ENCODE measurements at places on chromosomes 11 and 22.

GRCh38 chr11:33987975-33988580 is 63.5 kb upstream of the CAPRIN1 start:
- DNase-seq: peak; percentile 69

GRCh38 chr11:122439866-122440810 is 215.4 kb upstream of the UBASH3B start:
- peak; percentile 32 for DNase-seq

GRCh38 chr11:44977493-44977984 is 26.9 kb upstream of the TP53I11 start:
- DNase-seq: peak; percentile 70

GRCh38 chr22:22759371-22759770 is 115.0 kb downstream of the GGTLC2 start:
- DNase-seq: no peak

DNA sequence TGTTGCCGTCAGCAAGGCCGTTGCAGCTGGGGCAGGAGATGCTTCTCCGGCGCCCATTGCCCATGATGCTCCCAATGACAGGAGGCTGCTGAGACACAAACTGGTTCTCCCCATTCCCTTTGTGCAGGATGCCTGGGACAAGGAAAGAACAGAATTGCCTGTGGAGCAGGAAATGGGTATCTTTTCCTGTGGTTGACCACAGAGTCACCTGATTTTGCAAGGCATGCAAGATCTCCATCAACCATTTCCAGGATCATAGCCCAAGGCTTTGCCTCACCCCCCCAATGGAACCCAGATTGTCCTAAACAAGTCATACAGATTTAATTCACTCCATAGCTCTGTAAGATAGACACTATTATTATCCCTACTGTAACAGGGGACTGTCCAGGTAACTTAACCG is 148.1 kb upstream of the NARS2 start:
- DNase-seq: no peak

GRCh38 chr22:35483730-35484129 is 56.9 kb upstream of the RASD2 start:
- DNase-seq: no peak

DNA sequence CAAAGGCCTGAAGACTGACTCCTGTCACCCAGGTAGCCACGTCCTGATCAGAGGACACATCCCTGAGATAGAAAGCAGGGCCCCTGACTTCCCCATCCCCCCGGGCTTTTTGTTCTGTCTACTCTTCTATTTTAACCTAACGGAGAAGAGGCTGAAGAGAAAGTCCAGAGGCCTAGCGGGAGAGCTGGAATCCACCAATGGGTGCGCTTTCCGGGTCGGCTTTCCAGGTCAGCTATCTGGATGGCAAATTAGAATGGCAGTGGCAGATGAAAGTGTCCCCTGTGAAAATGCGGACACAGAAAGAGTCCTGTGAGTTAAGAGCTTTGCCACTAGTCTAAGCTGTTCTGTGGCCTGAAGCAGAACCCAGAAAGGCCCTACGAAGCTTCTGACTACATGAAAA is 13.1 kb upstream of the SERPING1 start:
- peak; percentile 69 for DNase-seq

GRCh38 chr11:126146454-126147192 is 64.8 kb downstream of the RPUSD4 start:
- peak; percentile 68 for DNase-seq

- peak; percentile 63 for DNase-seq
Observed at GRCh38 chr11:27470826-27471588, 1.6 kb downstream of the LGR4 start.

- DNase-seq: no peak
Observed at GRCh38 chr11:14381968-14382367, 23.0 kb upstream of the RRAS2 start.

- DNase-seq: no peak
Observed at GRCh38 chr11:69280994-69281393, 13.0 kb upstream of the MYEOV start.

DNA sequence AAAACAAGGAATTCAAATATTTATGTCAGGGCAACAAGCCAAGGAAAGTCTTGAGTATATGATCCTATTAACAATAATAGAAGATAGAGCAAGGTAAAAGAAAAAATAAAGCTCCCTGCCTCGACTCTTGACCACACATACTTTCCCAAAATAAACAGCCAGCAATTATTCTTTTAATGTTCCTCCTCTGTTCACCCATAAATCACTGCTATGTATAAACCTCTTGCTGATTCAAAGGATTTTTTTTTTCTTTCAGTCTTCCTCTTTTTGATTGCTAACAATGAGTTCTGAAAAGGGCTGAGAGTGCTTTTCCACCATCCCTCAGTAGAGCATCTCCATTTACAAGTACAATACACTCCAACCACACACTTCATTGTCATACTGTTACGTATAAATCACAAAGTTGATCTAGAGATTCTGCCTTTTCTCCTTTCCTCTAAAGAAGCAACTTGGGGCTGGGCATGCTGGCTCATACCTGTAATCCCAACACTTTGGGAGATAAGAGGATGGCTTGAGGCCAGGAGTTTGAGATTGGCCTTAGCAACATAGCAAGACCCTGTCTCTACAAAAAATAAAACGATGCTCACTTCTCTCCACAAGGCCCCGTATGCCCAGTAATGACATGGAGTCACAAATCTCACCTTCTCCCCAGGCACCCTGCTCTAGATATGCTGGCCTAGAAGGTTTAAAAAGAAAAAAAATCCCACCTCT is 24.0 kb downstream of the RAB30 start:
- DNase-seq: no peak

GRCh38 chr22:39965748-39966147 is 5.6 kb downstream of the TMA7B start:
- no peak for DNase-seq

DNA sequence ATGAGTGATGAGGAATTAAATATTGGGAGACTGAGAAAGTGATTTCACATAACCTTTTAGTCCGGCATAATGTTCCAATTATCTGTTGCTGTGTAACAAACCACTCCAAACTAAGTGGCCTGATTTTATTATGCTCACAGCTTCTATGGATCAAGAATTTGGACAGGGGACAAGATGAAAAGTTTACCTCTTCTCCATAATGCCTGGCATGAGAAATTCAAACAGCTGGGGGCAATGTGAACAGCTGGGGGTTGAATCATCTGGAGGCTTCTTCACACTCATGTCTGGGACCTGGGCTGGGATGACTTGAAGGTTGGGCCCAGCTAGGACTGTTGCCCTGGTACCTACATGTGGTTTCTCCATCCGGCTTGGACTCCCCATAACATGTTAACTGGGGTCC is 99.4 kb upstream of the DRD2 start:
- DNase-seq: no peak

- no peak for DNase-seq
Observed at GRCh38 chr11:57432714-57433163, 5.8 kb upstream of the SLC43A3 start.

DNA sequence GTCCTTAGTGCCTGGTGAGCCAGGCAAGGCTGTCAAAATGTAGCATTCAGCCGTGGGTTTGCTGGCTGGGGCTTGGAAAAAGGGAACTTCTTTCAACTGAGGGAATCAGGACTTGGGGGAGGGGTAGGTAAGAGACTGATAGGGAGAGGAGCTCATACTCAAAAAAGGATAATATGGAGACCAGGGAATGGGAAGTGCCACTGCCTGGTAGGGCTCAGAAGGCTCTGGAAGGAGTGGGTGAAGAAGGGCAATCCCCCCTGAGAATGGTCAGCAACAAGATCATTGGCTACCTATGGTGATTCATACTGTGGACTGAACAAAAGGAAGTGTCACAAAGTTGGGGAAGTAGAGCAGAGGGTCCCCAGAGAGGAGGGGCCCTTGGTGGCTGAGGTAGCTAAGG is 1.9 kb downstream of the CNGA4 start:
- no peak for DNase-seq

DNA sequence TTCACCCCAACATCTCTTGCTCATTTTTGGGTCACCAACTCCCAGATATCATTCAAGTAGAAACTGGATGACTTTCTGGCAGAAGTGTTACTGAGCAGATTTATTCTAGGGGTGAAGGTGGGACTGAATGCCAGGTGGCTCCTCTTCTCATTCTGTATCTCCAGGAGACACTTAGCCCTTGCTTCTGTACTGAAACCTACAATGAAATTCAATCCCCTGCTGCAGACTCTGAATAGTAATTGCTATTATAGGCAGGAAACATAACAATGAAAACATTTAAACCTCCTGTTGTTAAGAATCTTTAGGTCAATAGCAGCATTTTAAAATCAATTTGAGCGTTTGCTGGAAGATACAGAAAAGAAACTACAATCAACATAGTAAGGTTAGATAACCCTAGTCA is 879.4 kb upstream of the TENM4 start:
- no peak for DNase-seq

DNA sequence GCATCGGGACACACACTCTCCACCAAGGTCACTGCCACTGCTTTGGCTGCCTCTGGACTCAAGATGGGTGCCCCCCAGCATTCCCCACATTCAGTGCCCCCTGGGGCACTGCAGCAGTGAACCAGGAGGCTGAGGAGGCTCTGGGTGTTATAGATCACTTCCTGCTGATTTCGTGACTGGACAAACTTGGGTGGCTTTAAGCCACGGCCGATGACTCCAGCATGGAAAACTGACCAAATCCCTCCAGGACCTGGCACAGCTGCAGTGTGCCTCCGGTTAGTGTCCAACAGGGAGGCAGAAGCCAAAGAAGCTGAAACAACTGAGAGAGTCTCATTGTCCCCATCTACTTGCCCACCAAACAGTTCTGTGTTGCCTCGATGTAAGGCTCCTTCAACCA is 1.2 kb upstream of the GANAB start:
- DNase-seq: no peak

DNA sequence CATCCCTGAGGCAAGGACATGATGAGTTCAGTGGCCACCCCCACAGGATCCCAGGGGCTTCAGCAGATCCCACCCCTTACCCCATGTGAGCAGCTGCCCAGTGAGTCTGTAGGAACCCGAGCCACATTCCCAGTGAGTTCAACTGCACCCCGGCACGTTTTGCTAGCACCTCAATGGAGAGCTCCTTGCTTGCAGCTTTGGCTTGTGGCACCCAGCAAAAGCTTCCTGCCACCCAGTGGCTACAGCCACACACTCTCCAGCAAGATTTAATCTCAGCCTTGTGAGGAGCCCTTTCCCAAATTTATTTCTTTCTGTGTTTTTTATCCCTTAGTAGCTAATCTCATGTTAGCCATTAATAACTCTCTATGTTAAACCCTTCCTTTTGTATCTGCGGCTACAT is 4.0 kb downstream of the SAA1 start:
- no peak for DNase-seq

- peak; percentile 40 for DNase-seq
Observed at GRCh38 chr11:34262531-34263081, 95.2 kb downstream of the ABTB2 start.

DNA sequence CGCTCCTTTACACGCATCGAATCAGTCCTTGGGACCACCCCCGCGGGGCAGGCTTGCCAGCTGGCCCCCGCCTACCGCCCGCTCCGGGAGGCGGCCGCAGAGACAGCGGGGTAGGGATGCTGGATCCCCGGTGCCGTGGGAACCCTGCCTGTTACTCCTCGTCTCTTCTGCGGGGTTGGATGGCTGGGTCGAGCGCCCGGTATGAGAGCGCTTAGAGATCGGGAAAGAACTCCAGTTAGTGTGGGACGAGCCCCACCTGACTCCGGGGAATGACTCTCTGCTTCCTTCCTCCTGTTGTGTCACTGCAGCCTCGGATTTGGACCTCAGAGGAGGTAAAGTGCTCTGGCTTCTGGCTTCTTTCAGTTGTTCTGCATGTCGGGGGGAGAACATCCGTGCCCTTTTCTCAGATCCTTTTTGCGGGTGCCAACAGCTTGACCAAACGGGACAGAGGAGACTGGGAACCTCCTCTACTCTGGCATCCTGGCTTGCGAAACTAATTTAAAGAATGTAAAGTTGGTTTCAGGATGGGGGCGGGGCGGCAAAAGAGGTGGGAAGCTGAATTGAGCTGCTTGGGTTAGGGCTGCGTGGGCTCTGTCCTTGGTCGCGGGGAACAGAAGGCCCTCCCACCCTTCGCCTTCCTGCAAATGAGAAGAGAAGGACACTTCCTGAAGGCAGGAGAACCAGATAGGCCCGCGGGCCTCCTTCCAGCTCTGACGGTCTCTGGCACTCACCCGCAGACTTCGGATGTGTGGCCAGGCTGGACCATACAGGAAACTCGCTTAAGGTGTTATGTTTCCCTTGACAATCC is 938 bp downstream of the LAYN start:
- DNase-seq: peak; percentile 62

- no peak for DNase-seq
Observed at GRCh38 chr11:17066691-17067090, 10.8 kb downstream of the RPS13 start.

DNA sequence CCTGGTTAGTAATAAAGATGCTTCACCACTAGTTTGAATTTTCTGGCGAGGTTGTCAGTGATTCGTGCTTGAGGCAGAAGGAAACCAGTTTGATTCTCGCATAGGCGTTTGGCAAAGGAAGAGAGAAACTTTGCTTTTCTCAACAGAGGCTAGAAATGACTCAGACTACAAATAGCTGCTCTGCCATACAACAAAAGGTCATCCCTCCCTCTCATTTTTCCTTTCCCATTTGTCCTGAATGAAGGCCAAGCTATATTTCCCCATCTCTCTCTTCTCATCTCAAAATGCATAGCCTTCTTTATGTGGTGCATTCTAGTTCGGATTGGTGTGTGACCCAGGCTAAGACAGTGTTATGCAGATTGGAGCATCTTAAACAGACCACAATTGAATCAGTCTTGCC is 741.4 kb downstream of the NTM start:
- DNase-seq: no peak

DNA sequence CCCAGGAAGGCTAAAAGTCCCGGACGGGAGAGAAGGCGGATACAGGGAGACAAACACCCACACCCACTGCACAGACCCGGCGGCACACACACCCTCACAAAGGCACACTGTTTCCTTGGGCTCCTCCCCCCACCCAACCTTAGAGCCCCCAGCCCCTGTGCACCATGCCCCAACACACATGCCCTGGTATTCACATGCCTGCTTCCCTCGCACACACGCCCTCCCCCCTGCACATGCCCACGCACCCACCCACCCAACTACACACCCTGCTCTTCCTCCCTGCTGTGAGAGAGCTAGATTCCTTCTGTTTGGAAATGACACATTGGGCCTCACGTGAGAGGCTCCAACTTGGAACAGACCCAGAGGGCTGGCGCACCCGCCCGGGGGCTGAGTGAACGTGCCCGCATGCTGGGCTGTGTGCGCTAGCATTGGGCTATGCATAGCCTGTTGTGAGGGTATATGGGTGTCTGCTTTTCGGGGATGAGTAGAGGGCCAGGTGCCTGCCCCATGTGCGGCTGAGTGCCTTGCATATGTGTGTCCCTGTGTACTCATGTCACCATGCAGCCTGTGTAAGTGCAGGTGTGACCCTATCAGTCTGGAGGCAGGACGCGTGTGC is 518 bp upstream of the CHRM1 start:
- peak; percentile 44 for DNase-seq

DNA sequence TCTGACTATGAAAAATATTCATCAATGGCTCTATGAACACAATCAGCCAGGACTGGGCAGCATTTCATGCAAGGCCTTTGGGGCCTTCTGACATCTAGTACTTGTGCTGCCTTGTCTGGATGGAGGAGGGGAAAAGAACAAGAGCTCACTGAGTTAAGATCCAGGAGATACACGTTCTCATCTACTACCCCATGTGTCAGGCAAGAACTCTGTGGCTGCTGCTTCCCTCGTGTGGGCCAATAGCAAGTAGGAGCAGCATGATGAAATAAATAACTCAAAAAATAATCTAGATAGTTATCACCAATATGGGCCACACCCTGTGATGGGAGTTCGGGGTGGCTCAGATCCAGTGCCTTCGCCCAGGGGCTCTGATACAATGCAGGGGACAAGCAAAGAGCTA is 7.3 kb downstream of the KCNE3 start:
- no peak for DNase-seq

Data from ELF-1 (cell line).